Muscle of back (tissue), 13 donors: ENCODE measurements at places on chromosomes 11 and 22.

- no peak for DNase-seq
Observed at GRCh38 chr22:24177456-24177855, 3.8 kb upstream of the SUSD2 start.

GRCh38 chr11:76444065-76444383, 794 bp upstream of the EMSY start:
- no peak for DNase-seq

DNA sequence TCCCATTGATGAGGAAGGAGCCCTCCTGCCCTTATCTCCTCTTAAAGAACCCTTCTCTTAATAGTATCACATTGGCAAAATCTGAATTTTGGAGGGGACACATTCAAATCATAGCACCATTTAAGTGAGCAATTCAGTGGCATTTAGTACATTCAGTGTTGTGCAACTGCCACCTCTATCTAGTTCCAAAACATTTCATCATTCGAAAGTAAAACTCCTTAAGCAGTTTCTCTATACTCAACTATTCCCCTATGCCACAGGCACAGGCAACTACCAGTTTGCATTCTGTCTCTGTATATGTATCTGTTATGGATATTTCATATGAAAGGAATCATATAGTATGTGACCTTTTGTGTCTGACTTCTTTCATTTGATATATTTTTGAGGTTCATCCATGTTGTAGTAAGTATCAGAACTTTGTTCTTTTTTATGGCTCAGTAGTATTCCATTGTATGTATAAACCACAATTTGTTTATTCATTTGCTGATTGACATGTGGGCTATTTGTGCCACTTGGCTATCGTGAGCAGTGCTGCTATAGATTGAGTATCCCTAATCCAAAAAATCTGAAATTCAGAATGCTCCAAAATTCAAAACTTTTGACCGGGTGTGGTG, 22.9 kb downstream of the FAR1 start:
- no peak for DNase-seq

DNA sequence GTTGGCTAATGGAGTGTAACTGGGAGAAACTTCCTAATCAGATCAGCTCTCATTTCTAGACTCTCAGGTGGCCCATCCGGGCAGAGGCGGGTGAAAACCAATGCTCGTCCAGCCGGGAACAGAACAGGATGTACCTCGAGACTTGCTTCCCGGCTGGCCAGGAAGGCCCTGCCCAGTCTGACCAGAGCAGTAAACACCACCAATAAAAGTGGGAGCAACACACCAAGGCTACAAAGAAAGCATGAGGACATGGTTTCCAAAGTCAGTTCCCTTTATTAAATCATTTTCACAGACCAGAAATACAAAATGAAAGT, 940 bp upstream of the TNKS1BP1 start:
- no peak for DNase-seq

GRCh38 chr11:16876053-16876752, 137.8 kb downstream of the C11orf58 start:
- no peak for DNase-seq

DNA sequence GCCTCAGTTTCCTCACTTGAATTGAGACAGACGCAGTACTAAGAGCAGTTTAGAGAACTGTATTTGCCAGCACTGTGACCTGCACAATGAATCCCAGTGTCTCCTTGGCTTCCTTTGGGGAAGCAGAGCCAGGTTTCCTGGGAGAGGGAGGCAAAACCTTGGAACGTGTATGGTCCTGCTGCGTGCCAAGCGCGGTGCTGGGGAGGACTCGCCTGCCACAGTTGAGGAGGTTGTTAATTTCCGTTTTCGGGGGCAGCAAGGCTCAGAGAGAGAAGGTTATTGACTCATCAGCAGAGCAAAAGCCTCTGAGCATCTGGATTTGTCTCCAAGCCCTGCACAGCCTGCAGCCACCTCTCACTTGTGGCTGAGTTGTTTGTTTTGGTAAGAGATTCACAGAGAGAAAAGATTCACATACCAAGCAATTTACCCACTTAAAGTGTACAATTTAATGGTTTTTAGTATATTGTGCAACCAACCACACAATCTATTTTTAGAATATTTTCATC, 10.8 kb downstream of the SYT12 start:
- DNase-seq, result peak; percentile 90

GRCh38 chr11:126162306-126163030, 49.0 kb downstream of the RPUSD4 start:
- no peak for DNase-seq

DNA sequence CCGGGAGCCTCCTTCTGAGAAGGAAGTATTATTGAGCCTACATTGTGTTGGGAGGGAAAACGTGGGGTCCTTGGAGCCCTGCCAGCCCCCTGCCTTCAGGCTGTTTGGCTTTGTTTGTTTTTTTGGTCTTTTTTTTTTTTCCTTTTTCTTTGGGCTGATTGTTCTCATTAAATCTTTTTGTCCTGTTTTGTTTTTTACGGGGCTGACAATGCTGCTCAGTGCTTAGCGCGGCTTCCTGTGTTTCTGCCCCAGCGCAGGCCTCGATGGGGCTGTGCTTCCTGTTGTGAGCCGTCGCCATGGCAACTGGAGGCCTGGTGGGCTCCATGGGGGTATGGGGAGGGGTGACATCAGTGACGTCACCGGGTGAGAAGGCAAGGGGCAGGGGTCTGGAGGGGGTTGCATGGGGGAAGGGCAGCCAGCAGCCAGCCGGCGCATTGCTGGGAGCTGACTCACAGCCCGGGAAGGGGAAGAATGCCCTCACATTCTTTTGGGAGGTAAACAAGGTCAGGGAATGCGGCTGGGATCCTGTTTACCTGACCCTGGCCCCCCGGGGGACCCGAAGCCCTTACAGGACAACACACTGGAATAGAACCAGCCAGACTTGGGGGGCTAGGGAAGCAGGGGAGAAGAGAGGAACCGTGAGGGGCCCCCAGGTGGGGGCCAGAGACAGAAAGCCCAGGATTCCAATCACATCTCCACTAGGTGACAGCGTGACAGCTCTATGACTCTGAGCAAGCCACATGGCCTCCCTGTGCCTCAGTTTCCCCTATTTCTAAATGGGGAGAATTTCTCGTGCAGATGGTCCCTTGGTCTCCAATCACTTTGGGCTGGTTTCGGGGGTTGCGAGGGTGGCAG, 22.2 kb upstream of the CBX7 start:
- DNase-seq, result peak; percentile 91

DNA sequence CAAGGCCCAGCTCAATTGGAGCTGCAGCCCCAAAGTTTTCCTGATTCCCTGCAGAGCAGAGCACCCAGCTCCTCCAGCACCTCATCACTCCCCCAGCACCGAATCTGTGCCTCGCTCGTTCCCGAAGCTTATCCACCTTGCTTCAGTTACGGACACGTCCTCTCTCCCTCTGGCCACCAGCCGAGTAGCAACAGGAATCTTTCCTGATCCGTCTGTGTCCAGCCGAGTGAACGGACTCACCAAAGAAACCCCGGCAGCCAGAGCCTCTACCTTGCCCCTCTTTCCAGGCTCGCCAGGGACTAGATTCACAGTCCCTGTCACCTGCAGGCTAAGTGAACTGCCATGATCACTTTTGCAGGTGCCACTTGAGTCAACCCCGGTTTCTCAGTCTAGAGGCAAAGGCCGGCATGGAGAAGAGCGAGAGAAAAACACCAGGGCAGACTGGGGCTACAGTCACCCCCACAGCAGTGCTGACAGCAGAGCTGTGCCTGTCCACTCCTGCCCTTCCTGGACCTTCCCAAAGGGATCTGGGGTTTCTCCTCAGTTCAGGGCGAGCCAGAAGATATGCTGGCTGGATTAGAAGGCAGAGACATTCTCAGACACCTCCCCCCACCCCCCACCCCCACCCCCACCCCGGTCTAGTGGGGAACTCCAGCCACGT, 32.3 kb downstream of the BID start:
- DNase-seq, result no peak

DNA sequence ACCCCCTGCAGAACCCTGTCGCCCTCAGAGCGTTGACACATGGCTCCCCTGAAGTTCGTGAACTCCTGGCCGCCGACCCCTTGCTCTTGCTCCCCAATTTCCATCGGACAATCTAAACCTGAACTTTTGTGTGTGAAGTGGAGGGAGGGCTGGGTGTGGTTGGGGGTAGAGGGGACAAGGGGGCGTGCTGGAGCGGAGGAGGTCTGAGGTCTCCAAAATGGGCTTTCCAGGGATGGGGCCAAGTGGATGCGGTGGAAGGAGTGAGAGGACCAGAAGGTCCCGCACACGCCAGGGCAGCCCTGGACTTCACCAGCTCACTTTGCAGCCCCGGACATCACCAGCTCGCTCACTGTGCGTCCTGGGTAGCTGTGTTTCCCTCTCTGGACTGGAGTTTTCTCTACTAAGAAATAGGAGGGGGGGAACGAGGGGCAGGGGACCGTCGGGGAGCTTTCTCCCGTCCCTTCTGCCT, 18.6 kb downstream of the CREB3L1 start:
- DNase-seq, result peak; percentile 79

- DNase-seq, result no peak
Observed at GRCh38 chr11:122181372-122181771, 65.4 kb upstream of the BLID start.

GRCh38 chr11:66892911-66893310, 36.0 kb downstream of the LRFN4 start:
- no peak for DNase-seq

DNA sequence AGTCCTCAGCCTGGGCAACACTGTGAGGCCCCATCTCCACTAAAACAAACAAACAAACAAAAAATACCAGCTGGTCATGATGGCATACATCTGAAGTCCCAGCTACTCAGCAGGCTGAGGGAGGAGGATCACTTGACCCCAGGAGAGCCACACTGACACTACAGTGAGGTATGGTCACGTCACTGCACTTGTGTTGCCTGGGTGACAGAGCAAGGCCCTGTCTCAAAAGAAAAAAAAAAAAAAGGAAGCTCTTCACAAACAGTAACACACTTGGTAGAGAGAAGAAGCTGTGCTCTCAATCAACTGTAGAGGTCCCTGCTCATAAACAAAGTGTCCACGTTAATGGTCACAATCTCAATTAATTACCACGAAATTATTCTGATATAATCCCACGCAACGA, 401.6 kb upstream of the CCDC90B start:
- DNase-seq, result no peak

DNA sequence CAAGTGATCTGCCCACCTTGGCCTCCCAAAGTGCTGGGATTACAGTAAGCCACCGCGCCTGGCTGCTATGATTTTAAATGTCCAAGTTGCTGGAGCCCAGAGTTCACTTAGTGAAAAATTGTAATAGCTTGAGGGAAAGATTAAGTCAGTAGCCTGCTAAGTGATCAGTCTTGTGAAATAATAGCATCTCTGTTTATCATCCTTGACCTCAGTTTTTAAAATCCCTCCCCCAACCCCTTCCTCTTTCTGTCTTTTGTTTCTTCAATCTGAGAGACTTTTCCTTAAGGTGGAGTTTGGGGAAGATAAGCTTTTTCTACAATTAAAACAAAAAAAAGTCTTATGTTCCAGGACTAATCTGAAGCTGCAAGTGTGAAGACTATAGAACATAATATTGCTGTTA, 6.4 kb downstream of the HIPK3 start:
- DNase-seq, result no peak

- no peak for DNase-seq
Observed at GRCh38 chr11:47123094-47123493, 53.6 kb downstream of the ARFGAP2 start.

DNA sequence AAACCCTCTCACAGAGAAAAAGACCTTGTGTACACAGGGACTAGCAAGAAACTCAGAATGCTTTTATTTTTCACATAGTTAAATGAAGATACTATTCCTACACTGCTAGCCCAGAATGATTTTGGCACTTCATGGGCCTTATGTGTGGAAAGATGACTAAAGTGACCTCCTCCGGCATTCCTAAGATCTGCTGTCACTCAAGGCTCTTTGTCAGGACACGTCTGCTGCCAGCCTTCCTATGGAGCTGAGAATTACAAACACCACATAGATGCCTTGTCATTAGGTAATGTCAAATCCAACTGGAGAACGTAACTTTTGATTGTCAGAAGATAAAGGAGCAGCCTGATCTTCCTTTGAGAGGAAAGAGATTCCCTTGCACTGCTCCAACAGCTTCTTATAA, 249.1 kb downstream of the FAT3 start:
- DNase-seq, result no peak

- no peak for DNase-seq
Observed at GRCh38 chr11:62788991-62789390, 1.8 kb downstream of the TMEM179B start.

DNA sequence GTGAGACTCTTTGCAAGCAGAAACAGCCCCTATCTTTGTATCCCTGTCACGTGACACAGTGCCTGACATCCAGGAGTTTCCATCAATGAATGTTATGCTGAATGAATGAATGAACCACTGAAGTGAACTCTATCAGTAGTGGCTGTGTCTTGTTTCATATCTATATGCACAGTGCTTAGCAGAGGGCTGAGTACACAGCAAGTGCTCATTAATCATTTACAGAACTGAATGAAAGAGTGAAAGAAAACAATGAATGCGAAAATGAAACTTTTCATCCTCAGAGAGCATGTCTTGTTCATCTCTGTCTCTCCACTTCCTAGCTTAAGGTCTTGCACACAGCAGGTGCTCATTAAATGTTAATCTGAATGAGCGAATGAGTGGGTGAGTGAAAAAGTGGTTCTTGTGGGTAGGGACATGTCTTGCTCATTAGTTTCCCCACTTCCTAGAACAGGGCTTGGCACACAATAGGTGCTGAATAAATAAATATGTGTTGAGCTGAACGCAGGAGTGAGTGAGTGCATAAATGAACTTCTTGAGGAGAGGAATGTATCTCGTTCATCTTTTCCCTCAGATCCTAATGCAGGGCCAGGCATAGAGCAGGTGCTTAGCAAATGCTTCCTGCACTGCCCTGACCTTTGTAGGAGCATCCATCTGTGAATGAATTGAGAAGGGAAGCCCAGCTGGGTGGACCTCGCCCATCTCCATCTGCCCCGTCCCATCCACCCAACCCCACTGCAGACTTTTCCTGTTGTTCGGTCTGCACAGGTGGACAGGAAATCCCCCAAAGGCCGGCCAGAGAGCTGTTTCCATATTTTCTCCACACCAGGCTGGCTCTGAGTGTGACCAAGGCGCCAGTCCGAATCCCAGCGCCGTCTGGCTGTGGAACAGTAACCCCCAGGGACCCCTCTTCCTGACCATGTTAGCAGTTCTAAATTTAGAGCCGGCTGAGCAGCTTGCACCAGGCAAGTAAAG, 113.4 kb upstream of the CRYBB3 start:
- peak; percentile 71 for DNase-seq

DNA sequence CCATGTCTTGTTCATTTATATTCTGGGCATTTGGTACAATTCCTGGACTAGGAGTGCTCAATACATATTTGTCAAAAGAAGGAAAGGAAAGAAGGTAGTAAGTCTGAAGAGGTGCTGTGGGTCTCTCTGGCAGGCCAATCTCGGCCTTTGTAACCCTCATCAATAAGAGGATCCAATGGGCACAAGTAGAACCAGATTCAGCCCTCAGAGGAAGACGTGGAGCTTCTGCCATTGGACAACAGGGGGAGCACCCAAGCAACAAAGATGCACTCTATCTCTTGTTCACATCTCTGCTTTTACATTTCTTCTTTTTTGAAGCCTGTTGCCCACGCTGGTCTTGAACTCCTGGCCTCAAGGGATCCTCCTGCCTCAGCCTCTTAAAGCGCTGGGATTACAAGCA, 2.2 kb upstream of the VPS11 start:
- DNase-seq, result peak; percentile 33

- DNase-seq, result peak; percentile 52
Observed at GRCh38 chr11:79173615-79174014, 267.2 kb downstream of the TENM4 start.

GRCh38 chr22:40220316-40221054, 42.8 kb downstream of the TNRC6B start:
- no peak for DNase-seq
